Mesothelial cell of epicardium (in vitro differentiated cells): ENCODE measurements at places on chromosomes 12 and 14.

- no peak for DNase-seq
Observed at GRCh38 chr14:52111583-52111982, 42.7 kb upstream of the NID2 start.

- DNase-seq, result no peak
Observed at GRCh38 chr12:52279422-52280318, 5.2 kb downstream of the KRT86 start.

DNA sequence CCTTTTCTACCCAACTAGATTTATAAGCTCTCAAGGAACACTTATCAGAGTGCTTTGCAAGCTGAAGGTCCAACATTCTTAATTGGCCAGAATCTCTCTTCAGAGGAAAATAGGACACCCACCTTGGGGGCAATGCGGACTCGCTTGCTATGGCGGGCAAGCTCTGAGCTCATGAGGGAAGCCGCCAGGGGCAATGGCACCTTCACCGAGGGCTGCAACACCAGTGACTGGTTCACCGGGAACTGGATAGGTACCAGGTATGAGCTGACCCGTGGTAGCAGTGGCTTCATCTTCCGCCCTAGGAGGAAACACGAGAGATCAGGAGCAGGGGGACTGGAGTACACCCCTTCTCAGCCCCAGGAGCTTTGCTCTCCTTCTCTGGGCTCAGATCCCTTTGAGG is 7.4 kb upstream of the TEX52 start:
- DNase-seq, result no peak

- no peak for DNase-seq
Observed at GRCh38 chr12:100793182-100793581, 1.4 kb upstream of the ANO4 start.

DNA sequence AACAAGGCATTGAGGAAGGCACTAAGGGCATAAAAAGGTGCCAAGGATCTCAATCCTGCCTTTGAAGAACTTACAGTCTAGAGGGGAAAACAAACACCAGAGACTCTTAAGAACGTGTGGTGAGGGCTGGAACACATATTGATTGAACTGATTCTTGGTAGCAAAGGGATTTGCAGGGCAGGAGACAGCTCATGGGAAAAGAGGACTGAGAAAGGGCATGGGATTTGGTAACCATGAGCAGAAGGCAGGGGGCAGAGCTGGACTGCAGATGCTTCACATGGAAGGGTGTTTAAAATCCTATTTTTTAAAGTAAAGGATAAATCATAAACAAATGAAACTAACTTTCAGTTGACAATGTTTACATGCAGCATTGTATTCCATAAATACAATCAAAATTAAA is 203.1 kb downstream of the ITPR2 start:
- no peak for DNase-seq

- peak; percentile 24 for DNase-seq
Observed at GRCh38 chr12:40693207-40693821, 1.1 kb downstream of the CNTN1 start.

- DNase-seq, result no peak
Observed at GRCh38 chr14:65144170-65144569, 41.9 kb upstream of the MAX start.

DNA sequence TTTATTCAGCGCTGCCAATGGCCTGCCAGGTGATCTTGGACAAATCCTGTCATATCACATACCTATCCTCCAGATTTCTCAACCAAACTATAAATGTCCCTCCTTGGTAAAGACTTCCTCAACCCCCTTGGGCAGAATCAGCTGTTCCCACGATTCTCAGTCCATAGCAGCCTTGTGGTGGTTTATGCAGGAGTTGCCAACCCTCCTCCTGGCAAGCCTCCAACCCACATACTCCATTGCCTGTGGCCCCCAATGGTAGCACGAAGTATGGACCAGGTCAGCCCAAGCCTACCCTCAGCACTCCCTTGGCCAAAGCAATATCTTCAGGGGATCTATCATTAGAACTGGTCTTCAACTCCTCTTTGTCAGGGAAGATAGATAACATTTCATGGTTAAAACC is 27.0 kb downstream of the FBLN5 start:
- no peak for DNase-seq

- DNase-seq, result no peak
Observed at GRCh38 chr14:39050389-39050788, 52.6 kb downstream of the SEC23A start.
